ENCODE measurements at places on chromosomes 16 and 17.

GRCh38 chr17:49723423-49723822, 15.7 kb upstream of the SLC35B1 start:
- no peak for DNase-seq

DNA sequence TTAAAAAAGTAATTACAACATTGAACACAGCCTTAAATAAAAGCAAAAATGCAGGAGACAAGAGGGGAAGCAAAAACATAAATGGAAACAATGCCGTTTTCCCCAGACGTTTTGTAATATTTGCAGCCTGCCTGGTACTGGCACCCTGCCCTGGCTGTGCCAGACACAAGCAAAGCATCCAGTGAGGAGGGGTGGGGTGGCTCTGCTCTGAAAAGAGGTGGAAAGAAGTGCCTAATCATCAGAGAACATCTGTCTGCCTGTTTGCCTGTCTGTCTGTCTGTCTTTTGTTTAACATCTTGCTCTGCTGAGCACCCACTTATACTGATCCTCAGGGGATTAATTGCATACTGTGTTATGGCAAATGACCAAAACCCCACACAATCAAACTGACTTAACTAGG, 62.7 kb downstream of the C16orf82 start:
- no peak for DNase-seq

GRCh38 chr17:12193144-12193735, 172.6 kb downstream of the MAP2K4 start:
- no peak for DNase-seq

DNA sequence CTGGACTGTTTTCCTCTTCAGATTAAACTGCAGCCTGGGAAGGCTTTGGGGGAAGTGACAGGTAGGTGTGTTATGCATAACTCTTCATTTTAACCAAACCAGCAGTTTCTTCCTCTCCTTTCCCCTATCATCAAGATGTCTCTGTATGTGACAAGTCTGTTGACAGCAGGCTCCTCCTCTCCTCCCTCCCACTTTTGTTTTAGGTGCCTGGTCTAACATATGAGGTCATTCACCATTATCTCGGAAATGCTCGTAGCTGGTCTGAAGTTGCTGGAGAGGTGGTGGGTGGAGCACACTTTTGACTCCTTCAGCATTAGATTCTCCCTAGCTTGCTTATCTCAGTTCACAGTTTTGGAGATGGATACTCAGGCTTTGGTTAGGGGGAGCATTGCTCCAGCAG, 571.0 kb upstream of the EEF2KMT start:
- DNase-seq = peak; percentile 9

DNA sequence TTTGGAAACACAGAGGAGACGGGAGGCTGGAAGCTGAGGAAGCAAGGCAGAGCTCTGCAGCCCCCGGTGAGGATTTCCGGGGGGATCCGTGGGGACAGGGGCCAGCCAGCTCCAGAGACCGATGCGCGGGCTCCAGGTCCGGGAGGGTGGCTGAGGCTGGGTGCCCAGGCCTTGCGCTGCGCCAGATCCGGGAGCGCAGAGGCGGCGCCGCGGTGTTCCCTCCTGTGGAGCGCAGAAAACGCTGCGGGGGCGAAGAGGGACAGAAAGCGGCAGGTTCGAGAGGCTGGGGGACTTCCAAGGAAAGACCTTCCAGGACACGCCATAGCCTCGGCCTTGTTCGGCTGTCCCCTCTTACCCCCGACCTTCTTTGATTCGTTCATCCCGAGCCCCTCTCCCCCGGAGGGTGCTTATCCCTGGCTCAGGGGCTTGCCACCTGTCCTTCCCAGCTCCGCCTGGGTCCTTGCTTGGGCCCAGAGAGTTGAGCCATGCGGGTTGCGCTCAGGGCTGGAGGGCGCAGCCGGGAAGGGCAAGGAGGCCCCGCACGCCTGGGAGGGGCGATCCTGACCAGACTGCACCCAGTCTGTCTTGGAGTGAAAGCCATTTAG, 697 bp upstream of the SHISA9 start:
- no peak for DNase-seq

DNA sequence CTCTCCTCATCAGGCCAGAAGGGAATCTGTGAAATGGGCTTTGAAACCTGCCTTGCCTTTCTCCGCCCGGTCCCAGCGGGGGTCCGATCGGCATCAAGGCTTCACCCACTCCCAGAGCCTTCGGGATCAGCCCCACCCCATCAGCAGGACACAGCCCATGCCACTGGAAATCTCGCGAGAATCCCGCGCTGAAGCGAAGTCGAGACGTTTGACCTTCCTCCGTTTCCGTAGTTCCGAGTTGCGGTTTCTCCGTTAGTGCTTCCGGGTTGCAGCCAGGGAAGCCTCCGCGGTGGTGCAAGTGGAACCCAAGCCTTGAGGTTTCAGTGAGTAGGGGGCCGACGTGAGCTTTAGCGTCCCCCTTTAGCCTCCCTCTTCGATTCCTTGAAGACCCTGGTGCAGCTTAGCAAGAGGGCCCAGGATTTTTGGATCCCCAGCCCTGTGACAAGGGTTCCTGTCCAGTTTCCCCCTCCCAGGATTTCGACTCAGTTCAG, at the start of gene COASY:
COASY (plus strand) TSS at position 252 of the 491 bp plus-strand sequence. CDS start 475 bp downstream, outside the sequence.
- DNase-seq = peak; percentile 85

DNA sequence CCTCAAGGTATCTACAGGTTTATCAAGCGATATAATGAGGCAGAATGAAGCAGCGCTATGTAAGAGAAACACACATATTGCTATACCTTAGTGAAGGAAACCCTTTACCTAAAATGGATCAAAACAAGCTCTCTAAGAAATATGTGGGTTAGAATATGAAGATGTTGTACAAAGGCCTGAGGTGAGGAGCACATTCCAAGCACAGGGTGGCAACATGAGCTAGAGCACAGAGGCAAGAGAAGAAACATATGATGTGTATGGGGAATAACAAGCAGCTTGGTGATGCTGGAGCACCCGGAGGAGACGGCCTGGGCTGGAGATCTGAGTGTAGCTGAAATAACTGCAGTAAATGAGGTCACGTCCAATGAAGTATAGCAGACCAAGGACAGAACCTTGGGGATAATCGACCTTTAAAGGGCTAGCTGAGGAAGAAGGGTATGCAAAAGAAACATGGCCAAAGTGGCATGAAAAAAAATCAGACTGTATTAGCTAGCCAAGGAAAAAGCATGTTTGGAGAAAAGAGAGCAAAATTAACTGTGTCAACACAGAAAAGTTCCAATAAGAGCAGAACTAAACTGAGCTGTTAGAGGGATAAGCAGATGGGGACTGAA, 44.0 kb downstream of the MARVELD3 start:
- DNase-seq = no peak

DNA sequence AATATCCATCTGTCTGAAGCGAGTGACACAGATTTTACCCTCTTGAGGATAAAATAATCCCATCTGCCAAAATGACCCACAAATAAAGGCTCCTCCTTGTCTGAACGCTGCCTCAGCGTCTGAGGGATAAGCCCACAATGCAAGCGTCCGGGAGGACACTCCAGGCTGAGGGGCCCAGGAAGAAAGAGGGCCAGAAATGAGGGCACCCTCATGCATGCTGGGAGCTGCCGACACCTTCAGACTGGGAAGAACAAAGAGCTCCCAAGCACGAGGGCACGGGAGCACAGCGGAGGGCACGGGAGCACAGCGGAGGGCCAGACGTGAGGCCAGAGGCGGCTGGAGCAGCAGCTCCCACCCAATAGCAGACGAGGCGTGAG, 126.9 kb downstream of the ZNF778 start:
- DNase-seq = no peak

GRCh38 chr17:42275527-42276358, 448 bp downstream of the STAT5B start:
- DNase-seq = no peak

- DNase-seq = no peak
These were observed 10.3 kb downstream of the ZNF385C start for GRCh38 chr17:42087736-42088705.

DNA sequence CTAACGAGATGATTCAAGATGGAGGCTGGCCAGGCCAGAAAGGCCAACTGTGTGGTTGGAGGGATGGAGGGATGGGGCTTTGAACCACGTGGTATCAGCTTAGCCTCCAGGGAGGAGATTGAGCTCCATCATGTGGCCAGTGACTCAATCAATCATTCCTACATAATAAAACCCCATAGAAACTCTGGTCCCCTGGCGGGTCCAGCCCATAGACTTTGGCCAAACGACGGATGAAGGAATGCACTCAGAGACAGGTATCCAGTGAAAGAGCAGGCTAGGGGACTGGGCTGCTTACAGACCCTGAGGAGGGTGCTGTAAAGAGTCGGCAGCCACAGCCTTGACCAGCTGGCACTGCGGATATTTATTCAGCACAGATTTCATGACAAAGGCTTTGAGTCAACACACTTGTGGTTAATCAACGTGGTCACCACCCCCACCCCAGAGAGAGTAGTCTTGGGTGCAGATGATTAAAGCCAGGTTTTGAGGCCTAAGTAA, 308.7 kb upstream of the TNRC6C start:
- DNase-seq = no peak

DNA sequence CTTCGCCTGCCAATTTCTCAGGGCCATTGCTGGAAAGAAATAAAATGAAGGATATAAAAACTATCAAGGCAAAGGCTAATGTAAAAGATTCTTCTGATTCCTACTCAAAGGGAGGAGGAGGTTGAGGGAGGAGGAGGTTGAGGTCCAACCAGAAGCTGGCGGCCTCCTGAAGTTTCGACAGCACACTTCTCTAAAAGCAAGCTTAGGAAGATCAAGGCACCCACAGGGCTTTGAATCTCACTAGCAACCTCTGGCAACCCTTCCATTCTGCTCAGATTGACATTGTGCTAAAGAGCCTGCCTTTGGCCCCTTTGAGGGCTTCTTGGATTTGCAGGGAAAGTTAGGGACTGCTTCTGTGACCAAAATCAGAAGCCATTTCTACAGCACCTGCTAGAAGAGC, 81.5 kb upstream of the TNRC6C start:
- DNase-seq = no peak

- DNase-seq = no peak
These were observed 6.5 kb upstream of the QRICH2 start for GRCh38 chr17:76314392-76315227.

DNA sequence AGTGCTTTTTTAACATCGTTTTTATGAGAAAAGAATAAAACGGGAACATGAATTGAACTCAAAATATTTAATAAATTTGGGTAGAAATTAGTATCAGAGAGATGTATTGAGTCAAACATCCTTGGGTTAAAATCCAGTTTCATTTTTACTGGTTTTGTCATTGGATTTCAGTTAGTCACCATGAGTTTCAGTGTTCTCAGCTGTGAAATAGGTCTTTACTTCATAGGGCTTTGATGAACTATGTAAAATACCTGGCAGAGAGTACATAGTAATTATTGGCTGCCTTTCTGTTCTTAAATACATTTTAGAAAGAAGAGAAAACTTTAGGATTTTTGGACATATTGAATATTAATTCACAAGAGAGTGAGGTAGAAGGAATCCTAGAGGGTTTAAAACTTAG, 105.8 kb downstream of the TANC2 start:
- DNase-seq = no peak

GRCh38 chr16:74071996-74072535, 224.5 kb upstream of the PSMD7 start:
- no peak for DNase-seq

- DNase-seq = no peak
These were observed 156.6 kb downstream of the GSG1L start for GRCh38 chr16:27906883-27907282.

DNA sequence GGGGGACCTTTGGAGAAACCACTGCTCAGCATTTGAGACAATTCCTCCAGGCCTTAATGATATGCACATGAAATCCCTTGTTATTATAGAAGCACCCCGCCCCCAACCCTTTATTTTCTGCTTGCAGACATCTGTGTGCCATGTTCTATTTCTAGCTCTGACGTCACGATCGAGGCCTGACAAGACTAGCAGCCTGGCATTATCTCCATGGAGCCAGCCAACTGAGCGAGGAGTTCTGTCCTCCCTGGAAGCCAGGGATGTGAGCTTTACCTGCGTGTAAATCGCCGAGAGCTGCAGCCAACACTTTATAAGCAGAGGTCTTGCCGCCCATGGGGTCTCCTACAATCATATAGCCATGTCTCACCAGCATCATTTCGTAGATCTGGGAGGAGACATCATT, 116.9 kb downstream of the DNAH3 start:
- no peak for DNase-seq

DNA sequence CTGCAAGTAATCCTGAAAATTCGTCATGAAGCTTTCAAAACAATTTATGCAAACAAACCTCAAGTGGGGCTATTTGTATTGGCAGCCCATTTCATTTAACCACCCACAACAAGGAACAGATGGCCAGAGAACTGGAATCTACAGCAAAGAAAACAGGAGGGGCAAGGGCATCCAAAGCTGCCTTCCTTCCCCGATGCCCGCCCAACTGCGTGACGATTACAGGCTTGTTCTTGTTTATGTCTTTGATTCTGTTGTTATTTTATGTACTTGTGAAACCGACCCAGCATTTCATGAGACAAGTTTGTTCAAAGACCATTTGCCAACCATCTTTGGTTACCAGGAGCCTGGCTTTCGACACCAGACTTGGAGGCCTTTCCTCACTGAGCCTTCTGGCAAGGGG, 59.1 kb upstream of the IRX6 start:
- DNase-seq = no peak

- no peak for DNase-seq
These were observed 4.7 kb downstream of the UQCRC2 start for GRCh38 chr16:21957714-21958346.

GRCh38 chr17:5618476-5618875, 34.2 kb upstream of the NLRP1 start:
- no peak for DNase-seq

DNA sequence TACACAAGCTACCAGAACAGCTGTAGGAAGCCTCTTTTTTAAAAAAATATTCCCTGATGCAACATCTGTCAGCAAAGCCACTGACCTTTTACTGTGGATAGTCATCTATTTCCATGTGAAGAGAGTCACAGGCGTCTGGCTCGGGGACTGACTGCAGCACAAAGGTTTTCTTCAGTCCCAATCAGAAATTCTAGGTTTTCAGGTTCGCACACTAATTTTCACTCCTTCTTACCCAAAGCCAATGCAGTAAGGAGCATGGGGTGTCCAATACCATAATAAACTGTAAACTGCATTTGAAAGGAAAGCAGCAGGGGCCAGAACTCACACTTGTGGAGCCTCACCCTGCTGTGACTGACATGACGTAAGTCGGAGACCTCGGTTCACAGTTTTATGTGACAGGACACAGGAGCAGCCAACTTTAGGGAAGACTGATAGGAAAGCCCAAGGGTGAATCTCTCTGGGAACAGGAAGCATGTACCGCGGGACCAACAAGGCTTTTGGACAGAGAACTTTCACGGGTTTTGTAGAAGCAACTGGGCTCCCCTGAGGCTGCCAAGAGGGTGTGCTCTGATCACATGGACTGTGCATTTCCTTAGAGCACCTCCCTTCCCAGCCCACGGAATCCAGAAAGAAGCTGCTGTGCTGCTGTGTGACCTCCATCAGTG, 9.1 kb upstream of the TMEM100 start:
- no peak for DNase-seq

- DNase-seq = no peak
These were observed 321.5 kb downstream of the MAP2K4 start for GRCh38 chr17:12342161-12342560.

GRCh38 chr17:61409301-61410112, 9.9 kb downstream of the TBX2 start:
- no peak for DNase-seq
